ENCODE measurements at places on chromosomes 2 and 18.

DNA sequence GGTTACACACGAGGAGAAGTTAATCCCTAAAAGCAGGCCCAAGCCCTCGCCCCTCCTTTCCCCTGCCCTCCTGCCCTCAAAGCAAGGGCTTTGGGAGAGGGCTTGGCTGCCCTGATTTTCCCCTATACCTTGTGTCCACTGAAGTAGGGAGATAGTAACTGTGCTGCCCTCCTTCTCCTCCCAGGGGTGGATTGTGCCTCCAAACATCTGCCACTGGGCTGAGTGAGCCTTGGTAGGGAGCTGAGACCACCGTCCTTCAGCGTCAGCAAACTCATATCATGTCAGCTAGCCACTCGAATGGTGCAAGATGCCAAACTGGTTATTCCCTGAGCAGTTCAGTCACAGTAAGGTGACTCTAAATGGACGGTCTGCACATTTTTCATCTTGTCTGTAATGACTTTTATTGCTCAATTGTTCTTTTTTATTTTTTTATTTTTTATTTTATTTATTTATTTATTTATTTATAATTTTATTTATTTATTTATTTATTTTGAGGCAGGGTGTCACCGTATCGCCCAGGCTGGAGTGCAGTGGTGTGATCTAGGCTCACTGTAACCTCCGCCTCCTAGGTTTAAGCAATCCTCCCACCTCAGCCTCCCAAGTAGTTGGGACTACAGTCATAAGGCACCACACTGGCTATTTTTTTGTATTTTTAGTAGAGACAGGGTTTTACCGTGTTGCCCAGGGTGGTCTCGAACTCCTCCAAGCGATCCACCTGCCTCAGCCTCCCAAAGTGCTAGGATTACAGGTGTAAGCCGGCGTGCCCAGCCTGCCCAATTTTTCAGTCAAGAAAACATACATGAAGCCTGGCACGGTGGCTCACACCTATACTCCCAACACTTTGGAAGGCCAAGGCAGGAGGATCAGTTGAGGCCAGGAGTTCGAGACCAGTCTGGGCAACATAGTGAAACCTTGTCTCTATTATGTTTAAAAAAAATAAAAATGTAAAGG is 8.7 kb downstream of the PCBP1 start:
- no peak for DNase-seq

GRCh38 chr18:60596928-60597327 is 224.4 kb upstream of the MC4R start:
- no peak for DNase-seq

GRCh38 chr2:7672027-7672684 is 754.9 kb downstream of the RNF144A start:
- peak; percentile 33 for DNase-seq

GRCh38 chr2:197191177-197191939 is 119.2 kb downstream of the ANKRD44 start:
- peak; percentile 50 for DNase-seq

GRCh38 chr18:4358618-4359017 is 96.5 kb downstream of the DLGAP1 start:
- no peak for DNase-seq

- DNase-seq, result no peak
Measured at GRCh38 chr2:190366248-190366753, 22.9 kb downstream of the INPP1 start.

- no peak for DNase-seq
Measured at GRCh38 chr2:176745543-176746200, 466.9 kb upstream of the HNRNPA3 start.

DNA sequence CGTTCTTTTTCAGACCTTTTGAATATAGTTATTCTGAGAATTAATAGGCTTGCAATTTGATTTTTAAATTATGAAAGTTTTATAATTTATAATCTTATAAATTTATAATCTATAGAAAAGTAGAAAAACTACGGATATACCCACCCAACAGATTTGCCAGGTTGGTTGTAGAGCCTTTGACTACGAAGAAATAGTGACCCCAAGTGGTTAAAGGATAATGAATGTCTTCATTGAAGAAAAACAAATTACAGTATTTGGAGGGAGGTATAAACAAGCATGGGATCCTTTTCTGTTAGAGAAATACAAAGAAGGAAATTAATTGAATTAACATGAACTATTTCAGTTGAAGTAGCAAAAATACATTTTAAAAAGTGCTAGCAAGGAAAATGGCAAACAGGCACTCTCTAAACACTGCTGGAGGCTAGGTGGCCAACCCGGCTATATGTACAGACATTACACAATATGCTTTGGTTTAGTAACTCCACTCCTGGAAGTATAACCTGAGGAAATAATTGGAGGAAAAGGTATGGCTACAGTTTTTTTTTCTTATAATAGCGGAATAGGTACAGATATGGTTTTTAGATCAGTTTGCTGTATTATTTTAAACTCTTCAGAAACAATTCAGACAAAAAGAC is 110.9 kb downstream of the MIB1 start:
- DNase-seq, result peak; percentile 24

GRCh38 chr18:53665701-53666100 is 558.8 kb downstream of the MBD2 start:
- DNase-seq, result no peak

- no peak for DNase-seq
Measured at GRCh38 chr2:174428214-174428613, 32.7 kb downstream of the SCRN3 start.

- DNase-seq, result peak; percentile 88
Measured at GRCh38 chr2:180523621-180524340, 456.6 kb upstream of the UBE2E3 start.

GRCh38 chr2:221337957-221338685 is 234.0 kb downstream of the EPHA4 start:
- no peak for DNase-seq

DNA sequence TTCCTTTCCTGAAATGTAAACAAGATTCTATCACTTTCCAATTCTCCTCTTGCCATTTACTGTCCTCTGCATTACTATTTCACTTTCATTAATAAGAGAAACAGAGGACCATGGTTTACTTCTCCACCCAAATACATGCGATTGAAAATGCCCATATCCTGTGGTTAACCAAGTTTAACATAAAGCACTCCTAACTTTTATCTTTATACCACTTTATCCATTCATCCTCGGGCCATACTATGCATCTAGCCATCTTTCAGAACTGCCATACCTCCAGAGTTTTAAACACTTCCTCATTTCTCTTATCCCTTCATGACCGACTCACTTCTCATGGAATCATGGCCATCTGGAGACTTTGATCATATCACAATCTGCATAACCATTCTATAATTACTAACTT is 1182.3 kb downstream of the CNTNAP5 start:
- no peak for DNase-seq

GRCh38 chr2:100518801-100519200 is 44.0 kb upstream of the PDCL3 start:
- no peak for DNase-seq

- DNase-seq, result no peak
Measured at GRCh38 chr2:218878926-218879761, 1.5 kb upstream of the WNT10A start.

GRCh38 chr2:128778843-128779242 is 460.2 kb upstream of the HS6ST1 start:
- no peak for DNase-seq

- DNase-seq, result no peak
Measured at GRCh38 chr2:61380056-61380881, 90.6 kb downstream of the USP34 start.

DNA sequence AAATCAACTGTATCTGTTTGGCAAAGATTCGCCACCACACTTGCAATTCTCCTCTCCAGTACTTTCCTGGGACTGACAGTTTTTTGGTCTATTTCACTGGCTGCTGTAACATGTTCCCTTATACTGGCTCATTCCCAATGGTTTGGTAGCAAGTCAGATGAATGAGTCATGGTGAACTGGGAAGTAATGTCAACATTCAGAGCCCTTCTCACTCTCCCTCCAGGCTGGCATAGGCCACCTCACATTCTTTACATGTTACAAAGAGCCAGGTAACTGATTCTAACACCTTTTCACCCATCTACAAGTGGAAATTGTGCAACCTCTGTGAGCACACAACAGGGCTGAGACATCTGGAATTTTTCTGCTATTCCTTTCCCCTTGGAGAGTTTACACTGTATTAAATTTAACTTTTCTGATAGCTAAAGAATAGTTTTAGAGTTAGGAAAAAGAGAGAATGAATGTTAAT is 111.3 kb upstream of the TLK1 start:
- peak; percentile 85 for DNase-seq

GRCh38 chr18:45837283-45838070 is 12.0 kb downstream of the SIGLEC15 start:
- DNase-seq, result peak; percentile 67

- no peak for DNase-seq
Measured at GRCh38 chr18:24000613-24001490, 13.7 kb upstream of the TTC39C start.

DNA sequence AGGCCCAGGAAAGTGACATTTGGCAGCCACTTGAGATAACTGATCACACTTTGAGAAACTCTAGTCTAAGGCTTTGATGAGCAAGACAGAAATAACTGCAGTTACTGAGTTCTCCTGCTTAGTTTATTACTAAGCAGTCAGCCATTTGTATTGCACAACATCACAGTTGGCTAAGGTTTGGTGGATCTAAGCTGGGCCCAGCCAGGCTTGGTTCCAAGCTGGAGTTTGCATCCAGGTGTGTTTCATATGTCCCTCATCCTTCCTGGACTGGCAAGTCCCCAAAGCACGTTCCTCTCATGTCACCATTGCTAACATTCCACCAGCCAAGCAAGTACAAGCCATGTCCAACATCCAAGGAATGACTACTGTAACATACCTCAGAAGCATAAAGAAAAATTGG is 71.3 kb upstream of the ZNF532 start:
- DNase-seq, result peak; percentile 83

DNA sequence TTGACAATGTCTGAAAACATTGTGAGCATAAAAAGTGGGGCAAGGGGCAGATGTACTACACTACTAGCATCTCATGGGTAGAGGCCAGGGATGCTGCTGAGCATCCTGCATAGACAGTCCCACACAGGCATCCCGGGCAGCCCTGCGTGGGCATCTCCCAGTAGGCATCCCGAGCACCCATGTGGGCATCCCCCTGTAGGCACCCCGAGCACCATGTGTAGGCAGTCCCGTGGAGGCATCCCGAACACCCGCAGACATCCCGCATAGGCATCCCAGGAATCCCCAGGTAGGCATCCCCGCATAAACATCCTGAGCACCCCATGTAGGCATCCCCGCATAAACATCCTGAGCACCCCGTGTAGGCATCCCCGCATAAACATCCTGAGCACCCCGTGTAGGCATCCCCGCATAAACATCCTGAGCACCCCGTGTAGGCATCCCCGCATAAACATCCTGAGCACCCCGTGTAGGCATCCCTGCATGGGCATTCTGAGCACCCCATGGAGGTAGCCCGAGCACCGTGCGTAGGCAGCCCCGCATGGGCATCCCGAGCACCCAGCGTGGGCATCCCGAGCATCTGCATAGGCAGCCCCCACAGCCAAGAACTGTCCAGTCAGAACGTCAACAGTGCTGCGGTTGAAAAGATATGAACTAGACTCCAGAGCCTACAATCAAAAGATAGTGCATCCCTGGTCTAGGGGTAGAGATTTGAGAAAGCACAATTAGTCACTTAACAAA is 273.5 kb downstream of the NBAS start:
- DNase-seq, result no peak

DNA sequence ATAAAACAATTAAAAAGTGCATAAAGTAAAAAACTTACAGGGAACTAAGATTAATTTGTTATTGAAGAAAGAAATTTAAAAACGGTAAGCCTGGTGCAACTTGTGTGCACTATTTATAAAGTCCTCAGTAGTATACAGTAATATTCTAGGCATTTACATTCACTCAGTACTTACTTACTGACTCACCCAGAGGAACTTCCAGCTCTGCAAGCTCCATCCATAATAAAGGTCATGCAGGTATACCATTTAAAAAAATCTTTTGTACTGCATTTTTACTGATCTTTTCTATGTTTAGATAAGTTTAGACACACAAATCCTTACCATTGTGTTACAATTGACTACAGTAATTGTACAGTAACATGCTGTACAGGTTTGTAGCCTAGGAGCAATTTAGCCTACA is 51.5 kb upstream of the NXPH2 start:
- DNase-seq, result no peak

DNA sequence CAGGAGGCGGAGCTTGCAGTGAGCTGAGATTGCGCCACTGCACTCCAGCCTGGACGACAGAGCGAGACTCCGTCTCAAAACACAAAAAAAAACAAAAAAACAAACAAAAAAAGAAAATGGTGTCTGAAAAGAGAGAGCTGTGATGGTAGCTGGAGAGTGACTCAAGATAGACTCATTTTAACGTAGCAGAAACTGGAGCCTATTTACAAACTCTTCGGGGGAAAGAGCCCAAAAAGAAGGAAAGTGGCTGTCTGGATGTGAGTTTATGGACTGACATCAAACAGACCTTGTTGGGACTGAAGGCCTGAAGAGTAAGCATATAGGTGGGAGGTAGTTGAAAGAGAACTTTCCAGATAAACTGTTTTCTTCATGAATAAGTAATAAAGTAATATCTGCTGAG is 51.8 kb downstream of the LIMS1 start:
- DNase-seq, result peak; percentile 60

GRCh38 chr2:190468814-190469569 is 60.8 kb downstream of the MFSD6 start:
- DNase-seq, result peak; percentile 89

GRCh38 chr2:99935662-99936061 is 206.7 kb downstream of the AFF3 start:
- no peak for DNase-seq

DNA sequence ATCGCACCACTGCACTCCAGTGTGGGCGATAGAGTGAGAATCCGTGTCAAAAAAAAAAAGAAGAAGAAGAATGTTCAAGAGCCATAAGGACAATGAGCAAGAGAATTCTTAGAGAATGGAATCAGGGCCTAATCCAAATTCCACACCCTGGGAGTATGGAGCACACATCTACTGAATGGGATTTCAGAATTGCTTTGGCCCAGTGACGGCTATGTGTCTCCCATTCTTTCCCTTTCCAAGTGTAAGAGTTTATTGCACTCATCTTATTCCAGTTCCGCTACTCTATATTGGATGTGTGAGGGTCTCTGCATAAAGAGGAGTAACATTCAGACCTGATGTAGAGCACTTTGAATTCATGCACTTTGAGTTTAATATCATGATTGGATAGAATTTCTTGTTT is 5.9 kb upstream of the RBM43 start:
- DNase-seq, result no peak

DNA sequence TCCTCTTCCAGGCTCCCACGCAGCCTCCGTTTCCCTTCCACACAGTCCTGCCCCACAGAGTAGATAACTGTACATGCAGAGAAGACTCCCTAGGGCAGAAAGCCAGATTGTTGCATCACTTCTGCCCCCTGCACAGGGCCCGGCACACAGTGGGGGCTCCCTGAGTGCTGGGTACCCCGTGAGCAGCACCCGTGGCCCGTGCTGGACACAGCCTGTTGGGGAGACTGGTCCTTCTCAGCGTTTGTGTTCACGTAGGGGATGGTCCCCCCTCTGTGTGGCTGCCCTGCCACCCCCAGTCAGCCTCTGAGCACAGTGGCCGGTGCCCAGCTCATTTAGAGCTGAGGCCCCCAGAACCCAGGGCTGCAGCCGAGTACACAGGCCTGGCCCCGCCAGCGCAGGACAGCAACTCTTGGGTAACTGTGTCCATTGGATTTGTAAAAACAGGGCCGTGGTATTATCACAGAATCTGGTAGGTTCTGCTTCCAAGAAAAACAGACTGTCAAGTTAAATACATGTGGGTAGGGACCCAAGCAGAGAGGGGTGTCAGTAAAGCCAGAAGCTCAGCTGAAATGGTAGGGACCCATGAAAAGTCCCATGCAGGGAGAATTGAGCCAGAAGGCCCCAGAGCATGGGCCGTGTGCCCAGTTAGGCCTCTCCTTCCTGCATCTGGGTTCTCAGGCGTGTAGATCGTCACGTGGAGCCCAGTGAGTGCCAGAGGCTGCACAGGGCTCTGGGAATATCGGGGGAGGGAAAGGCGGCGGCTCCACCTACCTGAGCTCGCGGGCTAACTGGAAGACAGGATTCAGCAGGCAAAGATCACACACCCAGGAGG is 257.3 kb downstream of the ATAD2B start:
- DNase-seq, result no peak

All from mesenchymal stem cell (in vitro differentiated cells and primary cell).